ENCODE measurements at places on chromosomes 11 and 22.

GRCh38 chr22:36010882-36011281 is 17.7 kb downstream of the RBFOX2 start:
- no peak for DNase-seq

- DNase-seq = no peak
Measured at GRCh38 chr11:92424281-92424680, 199.7 kb downstream of the FAT3 start.

DNA sequence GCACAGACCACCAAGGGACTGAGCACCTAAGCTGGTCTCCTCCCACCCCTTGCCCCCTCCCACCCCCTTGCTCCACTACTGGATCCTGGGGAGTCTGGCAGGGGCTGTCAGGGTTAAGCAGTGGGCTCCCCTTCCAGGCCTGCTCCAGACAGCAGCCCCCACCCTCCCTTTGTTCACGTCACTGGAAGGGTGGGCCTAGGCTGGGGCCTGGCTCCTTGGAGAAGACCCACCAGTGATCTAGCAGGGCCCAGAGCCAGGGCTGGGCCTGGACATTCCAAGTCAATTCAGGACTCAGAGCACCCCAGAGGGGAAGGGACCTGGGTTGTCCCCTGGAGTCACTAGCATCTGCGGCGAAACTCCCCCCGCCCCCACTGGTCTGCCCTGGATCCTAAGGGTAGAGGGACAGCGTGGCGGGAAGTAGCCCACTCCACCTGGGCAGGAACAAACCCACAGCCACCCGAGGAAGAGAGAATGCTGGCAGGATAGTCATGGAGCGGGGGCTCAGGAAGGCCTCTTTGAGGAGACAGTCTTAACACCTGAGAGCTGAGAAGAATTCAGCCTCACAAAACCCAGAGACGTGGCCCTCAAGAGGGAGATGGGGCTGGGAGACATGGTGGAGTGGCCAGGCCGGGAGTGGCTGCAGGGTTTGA is 45.8 kb downstream of the IGLL1 start:
- no peak for DNase-seq

GRCh38 chr11:9787981-9788521 is 124.2 kb downstream of the SWAP70 start:
- DNase-seq = no peak

GRCh38 chr11:110242746-110243145 is 53.7 kb downstream of the RDX start:
- no peak for DNase-seq

DNA sequence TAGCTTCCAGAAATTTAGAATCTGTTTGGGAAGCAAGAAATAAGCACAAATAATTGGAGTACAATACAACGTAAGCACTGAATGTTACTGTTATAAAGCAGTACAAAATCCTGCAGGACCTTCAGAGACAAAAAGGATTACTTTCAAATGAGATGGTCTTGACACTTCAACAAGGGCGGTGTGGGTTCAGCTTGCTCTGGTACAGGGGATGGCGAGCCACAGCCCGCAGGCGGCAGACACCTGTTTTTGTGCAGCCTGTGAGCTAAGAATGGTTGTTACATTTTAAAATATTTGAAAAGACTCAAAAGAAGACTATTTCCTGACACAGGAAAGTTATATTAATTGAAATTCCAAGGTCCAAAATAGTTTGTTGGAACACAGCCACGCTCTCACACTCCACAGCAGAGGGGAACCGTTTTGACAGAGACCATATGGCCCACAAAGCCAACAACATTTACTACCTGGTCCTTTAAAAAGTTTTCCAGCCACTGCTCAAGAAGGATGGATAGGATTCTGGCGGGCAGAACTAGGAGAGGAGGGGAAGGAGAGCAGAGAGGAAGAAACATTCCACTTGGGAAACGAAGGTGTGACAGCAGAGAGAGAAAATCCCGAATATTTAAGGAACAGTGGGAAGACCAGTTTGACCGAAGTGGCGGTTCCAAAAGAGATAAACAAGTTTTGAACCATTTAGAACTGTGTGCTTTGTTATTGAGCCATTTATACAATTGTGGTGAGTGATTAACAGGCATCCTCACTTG is 6.3 kb downstream of the PRDM10 start:
- DNase-seq = no peak

- no peak for DNase-seq
Measured at GRCh38 chr11:1157645-1158591, at the start of gene MUC5AC. TSS of gene MUC5AC (plus strand) at chr11:1157953. CDS start at chr11:1158000, 47 bp downstream.

GRCh38 chr11:123185326-123185725 is 9.7 kb downstream of the CLMP start:
- DNase-seq = no peak

DNA sequence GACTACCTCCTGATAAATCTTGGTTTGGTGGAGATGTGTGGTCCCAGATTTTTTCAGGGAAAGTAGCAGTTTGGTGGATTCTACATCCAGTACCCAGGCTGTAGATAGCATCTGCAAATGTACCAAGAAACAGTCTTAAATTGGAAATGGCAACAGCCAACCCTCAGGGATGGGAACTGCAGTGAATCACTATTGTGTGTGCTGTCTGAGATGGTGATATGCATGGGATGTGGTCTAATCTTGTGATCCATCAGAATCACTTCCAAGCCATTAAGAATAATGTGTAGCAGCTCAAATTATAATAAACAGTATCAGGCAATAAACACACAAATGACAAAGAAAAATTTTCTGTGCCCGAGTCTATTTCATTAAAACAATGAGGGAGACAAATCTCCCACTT is 3.4 kb downstream of the OLFML1 start:
- DNase-seq = no peak

Data from stimulated activated CD4-positive, alpha-beta T cell treated with anti-CD3 and anti-CD28 coated beads, Interleukin-1b, Interleukin-23, amount 100 ng/mL, for 24 hours (primary cell).